NCI-H2081 (cell line): ENCODE measurements at places on chromosomes 5 and 9.

- no peak for DNase-seq
Observed at GRCh38 chr9:33082128-33082527, 5.7 kb upstream of the SMU1 start.

GRCh38 chr5:156497804-156498208, 170.8 kb downstream of the SGCD start:
- no peak for DNase-seq

DNA sequence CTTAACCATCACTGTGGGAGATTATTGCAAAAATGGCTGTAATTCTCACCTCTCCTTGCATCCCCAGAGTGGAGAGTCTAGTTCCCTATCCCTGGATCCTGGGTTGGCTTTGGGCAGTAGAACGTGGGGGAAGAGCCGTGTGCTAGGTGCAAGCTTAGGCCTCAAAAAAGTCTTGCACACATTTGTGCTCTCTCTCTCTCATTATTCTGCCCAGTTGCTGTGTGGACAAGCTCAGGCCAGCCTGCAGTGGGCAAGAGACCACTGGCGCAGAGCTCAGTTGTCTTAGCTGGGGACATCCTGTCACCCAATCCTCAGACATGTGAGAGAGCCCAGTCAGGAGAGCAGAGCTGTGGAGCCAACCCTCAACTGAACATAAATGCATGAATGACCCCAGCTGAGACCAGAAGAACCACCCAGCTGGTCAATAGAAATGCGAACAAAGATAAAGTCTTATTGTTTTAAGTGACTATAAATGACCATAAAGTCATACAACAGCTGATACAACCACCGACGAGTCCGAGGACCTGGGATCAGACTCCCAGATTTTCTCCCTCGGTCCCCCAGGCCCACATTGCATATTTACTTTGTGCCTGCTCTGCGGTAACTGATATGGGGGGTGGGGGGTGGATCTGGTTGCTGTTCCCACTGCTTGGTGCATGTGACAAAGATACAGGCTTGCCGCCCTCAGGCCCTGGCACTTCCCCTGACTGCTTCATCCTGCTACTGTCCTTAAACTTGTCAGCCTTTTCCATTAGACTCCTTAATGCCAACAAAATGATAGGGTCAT, 166.4 kb upstream of the MVB12B start:
- DNase-seq: no peak

GRCh38 chr9:121213136-121213806, 11.6 kb upstream of the RAB14 start:
- peak; percentile 91 for DNase-seq

DNA sequence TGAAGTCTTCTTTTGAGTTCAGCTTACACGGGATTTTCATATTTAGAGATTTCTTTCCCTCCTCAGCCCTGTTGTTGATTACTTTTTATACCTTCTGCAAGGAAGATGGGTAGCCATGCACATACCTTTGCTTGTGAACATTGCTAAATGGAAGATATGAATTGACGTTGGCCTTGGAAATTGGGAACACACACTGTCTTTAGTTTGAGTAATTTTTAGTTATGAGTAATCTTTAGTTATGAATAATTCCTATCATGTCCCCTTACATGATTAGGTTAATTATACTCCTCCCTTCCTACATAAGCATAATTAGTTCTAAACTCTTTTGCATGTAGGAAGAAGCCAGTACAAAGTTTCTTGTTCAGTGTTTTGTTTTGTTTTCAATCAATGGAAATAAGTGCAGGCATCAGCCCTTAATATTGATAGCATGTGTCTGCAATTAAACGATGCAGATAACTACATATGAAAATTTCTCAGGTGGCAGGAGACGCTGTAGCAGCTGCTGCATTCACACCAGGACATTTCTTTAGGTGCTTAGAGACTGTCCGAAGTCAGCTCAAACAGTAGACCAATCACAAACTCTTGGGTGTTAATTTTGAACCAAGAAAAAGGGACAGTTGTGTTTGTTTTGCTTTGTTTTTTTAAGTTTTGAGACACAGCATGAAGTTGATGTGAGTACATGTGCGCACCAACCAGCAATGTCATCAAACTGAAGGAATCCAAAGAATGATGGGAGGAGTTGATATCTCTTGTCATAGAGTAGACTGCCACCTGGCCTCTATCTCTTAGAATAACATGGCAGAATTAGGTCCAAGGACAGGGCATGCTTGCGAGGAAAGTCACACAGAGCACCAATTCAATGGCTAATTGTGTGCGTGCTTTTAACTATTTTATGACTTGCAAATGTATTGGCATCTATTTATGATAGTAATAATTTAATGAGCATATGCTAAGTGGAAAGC, 51.4 kb downstream of the SMARCA2 start:
- no peak for DNase-seq

GRCh38 chr9:114016101-114016500, 62.0 kb downstream of the AMBP start:
- no peak for DNase-seq

DNA sequence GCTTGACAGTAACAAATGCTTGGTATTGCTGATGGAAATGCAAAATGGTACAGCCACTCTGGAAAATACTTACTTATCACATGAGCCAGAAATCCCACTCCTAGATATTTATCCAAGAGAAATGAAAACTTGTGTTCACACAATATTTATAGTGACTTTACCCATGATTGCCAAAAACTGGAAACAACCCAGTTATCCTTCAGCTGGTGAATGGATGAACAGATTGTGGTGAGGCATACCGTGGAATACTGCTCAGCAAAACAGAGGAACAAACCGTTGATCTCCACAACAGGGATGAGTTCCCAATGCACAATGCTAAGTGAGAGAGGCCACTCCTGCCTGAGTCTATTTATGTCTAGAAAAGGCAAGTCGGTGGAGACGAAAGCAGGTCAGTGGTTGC, 40.5 kb upstream of the LRRC14B start:
- no peak for DNase-seq

DNA sequence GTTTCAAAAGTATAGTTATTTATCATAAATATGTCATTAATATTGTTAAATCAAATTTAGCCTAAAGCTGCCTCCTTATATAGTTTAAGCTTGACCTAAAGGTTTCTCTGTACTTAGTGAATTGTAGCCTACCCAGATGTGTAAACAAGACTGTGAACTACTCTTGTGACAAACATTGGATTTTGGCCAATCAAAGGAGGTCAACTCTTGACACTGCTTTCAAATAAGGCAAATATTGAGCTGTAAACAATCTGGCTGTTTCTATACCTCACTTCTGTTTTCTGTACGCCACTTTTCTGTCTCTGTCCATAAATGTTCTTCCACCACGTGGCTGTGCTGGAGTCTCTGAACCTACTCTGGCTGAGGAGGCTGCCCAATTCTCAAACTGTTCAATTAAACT, 51.2 kb downstream of the FXN start:
- peak; percentile 28 for DNase-seq

DNA sequence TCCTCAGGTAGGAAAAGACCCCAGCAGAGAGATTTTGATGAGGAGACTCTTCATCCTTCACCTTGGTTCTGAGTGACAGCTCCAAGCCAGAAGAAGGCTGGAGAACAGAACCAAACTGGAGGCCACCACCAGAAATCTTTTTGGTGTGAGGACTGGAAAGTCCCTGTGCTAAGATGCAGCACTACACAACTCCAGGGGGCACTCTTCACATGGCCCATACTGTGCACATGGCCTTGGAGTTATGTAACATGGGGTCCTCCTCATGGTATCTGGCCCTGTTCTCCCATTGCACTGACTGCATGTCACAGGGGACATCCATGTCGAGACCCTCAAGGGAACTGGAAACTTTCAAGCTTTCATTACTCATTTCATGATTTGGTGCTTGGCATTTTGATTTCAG, 17.3 kb upstream of the STX17 start:
- no peak for DNase-seq

GRCh38 chr5:31554552-31554951, 22.5 kb downstream of the C5orf22 start:
- no peak for DNase-seq

DNA sequence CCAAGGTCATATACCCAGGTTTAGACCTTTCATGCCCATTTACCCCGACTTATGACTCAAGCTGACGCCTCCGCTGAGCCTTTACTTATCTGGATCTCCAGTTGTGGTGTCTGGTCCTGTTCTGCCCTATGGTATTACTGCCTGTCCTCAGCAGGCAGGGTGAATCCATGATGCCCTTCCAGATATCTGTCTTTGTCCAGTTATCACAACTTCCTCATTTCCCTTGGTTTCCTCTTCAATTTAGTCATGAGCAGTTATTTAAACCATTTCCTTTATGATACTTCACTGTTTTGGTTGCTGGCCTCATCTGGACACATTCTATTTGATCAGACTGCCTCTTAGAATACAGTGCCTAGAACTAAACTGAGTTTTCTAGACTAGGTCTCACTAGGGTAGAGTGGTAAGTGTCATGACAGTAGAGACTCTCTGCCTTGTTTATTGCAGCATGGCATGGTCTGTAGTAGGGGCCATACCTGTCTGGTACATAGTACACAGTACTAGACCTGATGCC, 93.3 kb downstream of the MELK start:
- DNase-seq: no peak

- no peak for DNase-seq
Observed at GRCh38 chr9:106755736-106756135, 107.2 kb upstream of the ZNF462 start.

DNA sequence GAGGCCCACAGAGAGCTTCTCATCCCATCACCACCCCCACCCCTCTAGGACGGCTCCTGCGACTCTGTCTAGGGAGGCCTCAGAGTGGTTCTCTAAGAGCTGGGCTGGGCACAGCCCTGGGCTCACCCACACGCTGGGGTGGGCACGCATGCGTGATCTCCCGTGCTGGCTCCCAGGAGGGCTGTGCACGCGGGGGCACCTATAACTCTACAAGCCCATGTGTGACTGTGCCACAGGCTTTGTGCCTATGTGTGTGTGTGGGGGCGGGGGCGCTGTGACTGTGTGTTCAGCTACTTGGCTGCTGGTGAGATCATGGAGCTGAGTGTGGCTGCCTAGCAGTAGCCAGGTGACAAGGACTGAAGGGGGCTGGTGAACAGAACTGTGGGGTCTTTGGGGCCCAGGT, 32.2 kb downstream of the NDUFA8 start:
- DNase-seq: no peak

DNA sequence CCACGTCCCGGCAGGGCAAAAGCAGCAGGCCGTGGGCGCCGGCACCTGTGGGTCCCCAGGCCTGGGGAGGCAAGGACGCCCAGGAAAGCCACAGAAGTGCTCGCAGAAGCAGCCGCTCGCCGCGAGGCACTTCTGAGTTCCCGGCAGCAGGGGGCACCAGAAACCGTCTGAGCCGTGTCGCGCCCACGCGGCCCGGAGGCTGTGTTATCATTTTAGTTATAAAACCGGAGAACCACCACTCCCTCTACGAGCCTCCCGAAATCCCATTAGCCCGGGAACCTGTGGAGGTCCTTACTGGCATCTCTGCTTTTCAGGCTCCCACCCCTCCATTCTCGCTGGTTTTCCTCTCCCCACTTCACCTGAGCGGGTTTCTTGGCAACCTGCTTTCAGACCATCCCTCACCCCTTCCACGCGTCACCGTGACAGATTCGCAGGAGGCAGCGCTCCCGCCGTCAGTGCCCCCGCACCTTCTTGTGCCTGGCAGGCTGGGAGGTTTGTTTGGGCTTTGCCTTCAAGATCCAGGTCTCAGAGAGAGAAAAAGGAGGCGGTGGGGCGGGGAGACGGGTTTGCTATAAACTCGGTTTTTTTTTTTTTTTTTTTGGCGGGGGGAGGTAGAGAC, 2.3 kb downstream of the GDNF start:
- peak; percentile 73 for DNase-seq

DNA sequence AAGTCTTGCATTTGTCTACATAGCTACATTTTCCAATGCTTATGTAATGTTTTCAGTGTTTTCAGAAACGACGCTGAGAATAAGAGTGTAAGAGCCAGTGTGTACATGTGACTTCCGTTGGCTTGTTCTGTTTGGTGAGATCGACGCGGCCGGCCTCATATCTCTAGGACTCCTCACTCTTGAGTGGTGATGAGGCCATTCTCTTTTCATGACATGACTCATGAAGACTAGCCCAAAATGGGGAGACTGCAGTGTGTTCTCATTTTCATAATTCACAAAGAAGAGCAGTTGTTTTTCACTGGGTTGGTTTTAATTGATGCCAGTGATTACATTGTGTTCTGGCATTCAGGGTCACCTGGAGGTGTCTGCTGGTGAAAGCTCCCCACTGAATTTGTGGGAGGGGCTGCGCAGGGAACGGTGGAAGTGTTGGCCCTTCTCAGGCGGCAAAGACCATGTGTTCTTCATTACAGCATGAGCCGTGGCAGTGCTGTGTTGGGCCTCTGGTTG, 131.5 kb upstream of the OTULINL start:
- DNase-seq: no peak

DNA sequence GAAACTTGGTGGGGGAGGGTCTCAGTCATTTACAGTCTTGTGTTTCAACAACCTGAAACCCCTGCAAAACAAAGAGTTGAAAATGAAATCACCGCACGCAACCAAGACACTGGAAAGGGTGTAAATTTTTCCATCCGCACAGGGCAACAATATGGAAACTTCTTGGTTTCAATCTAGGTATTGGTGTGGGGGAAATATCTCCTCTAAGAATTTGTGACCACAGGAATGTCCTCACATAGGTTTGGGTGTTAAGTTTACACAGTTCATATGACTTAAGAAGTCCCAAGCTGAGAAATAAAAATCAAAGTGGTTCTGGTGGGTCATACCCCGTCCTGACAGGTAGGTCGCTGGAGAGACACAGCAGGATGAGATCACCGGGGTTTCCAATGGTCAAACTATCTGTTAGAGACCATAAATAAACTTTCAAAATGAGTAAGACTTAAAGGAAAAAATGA, 51.9 kb upstream of the PIP5K1B start:
- DNase-seq: no peak

DNA sequence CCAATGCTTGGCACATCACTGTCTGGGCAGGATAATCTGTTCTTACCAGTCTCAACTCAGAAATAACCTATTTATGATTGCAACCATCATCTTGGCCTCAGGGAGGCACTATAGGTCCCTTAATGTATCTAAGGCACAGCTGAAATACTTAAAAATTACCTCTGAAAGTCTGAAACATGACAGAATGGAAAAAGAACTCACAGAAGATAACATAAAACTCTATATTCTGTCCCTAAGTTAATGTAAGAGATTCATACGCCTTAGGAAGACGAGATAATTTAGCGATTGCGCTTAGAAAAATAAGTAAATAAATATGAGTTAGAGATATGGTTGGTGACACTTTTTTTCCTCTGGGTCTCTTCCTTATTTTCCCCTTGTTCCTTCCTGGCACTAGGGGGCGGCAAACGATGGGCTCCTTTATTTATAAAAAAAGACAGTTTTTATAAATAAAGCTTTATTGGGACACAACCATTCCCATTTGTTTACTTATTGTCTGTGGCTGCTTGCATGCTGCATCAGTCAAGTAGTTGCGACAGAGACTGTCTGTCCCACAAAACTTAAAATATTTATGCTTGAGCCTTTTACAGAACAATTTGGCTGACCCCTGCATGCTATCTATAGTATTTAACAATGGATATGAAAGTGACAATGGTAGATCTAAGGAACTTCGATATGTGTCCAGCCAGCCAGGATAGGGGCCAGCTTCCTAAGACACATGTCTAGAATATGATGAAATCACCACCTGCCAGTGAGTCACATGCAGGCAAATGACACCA, 79.6 kb downstream of the PDE4D start:
- DNase-seq: peak; percentile 68

GRCh38 chr5:154087260-154087659, 48.5 kb downstream of the MFAP3 start:
- DNase-seq: peak; percentile 79

GRCh38 chr5:180136630-180137381, 65.2 kb upstream of the RNF130 start:
- DNase-seq: no peak

- DNase-seq: no peak
Observed at GRCh38 chr5:126872561-126873354, 95.8 kb downstream of the LMNB1 start.
